ENCODE measurements at places on chromosomes 3 and 15.

- no peak for DNase-seq
Observed at GRCh38 chr3:100260081-100260684, 609 bp upstream of the TBC1D23 start.

DNA sequence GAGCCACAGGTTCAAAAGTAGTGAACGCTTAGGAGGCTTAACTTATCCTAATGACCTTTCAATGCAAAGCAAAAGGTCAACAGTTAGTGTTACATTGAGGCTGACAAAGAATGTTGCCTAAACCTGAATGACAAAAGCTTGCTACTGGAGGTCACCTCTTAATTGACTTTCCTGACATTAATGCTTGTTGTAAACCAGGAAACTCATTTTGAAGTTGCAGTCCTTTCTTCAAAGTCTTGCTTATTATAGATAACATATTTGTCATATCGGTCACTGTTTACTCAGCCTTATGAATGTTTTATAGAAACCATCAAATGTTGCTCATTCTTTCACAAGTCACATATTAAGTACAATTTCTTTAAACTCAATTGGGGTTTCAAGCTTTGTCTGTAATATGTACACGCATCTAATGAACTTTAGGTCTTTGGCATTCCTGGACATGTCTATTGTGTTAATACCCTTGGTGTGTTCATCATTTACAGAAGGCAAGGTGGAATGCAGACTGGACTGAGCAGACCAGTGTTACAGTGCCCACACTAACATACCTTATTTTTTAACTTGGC lies 488.2 kb upstream of the NECTIN3 start:
- DNase-seq: no peak

DNA sequence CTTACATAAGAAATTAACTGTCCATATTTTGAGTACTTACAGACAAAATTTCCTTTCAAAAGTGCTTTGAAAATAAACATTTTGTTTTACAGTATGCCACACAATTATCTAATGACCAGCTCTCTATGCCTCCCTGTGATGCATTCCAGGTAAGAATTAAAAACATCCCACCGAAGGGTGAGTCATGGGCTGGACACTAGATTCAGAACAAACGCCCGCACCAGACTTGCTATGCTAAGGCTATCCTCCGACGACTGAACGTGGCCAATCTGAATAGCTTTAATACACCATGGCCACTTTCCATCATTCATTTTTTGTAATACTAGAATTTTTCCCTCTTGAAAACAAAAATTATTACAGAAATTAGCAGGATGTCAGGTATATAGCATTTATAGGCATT lies 139.8 kb upstream of the TNIK start:
- DNase-seq: no peak

GRCh38 chr3:55818485-55818884 lies 331.4 kb upstream of the WNT5A start:
- no peak for DNase-seq

DNA sequence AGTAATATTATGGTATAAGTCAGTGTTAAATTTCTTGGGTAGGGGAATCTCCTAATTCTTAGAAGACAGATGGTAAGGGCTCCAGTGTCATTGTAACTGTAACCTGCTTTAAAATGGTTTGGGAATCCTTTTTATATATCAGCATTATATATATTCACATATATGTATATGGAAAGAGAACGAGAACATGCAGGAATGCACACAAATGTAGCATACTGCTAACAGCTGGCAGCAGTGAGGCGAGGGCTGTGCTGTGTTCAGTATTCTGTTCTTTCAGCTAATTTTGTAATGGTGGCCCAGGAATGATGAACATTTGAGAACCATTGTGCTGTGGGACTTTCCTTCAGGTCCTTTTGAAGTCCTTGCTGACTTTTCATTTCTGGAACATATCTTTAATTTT lies 60.8 kb downstream of the EEFSEC start:
- no peak for DNase-seq

- no peak for DNase-seq
Observed at GRCh38 chr3:13536832-13537231, 12.1 kb upstream of the FBLN2 start.

DNA sequence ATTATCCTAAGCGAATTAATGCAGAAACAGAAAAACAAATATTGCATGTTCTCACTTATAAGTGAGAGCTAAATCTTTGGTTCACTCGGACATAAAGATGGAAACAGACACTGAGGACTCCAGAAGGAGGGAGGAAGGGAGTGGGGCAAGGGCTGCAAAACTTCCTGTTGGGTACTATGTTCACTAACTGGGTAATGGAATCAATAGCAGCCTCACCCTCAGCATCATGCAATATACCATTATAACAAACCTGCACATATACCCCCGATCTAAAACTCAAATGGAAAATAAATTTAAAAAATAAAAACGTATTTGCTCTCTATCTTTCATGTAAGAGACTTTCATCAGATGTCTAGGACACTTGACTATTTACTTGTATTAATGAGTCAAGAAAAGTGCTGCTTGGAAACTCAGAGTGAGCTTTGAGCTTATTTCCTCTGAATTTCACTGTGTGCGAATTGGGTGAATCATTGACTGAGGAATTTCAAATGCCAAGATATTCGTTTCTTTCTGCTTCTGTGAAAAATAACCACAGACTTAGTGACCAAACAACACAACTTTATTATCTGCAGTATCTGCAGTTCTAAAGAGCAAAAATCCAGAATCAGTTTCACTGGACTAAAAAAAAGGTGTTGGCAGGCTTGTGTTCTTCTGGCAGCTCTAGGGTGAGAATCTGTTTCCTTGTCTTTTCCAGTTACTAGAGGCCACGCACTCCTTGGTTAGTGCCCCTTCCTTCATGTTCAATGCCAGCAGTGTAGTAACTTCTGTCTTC lies 18.4 kb downstream of the TM4SF18 start:
- DNase-seq: no peak

DNA sequence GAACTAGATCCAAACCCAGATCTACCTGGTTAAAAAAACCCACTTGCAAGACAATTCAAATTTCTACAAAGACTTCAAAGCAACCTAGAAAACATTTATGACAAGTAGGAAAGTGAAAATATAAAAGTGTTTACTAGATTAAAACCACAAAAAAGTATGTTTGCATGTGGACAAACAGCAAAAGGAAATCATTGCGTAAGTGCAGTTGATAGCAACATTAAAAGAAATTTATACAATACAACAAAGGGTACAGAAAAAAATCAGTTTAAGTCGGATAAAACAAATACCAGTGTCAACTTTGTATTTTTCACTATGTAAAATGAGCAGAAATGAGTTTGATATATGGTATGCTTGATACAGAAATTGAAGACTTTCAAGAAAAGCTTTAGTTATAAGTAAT lies 2.6 kb downstream of the EIF5A2 start:
- no peak for DNase-seq

All from activated CD8-positive, alpha-beta memory T cell treated with anti-CD3 and anti-CD28 coated beads, Interleukin-2, amount 50 U/mL, for 48 hours (primary cell).